Osteoblast (primary cell): ENCODE measurements at places on chromosomes 6 and 20.

- no peak overlapping the region for H3K4me3 ChIP-seq
- H3K4me1 ChIP-seq, result peaks cover 5% of the 10 kb centered on the region
- no peaks in the 10 kb centered on the region for H3K27me3 ChIP-seq
Observed at GRCh38 chr6:13536796-13537526, 37.4 kb upstream of the SIRT5 start.

GRCh38 chr20:5864873-5865587 is 85.3 kb downstream of the TRMT6 start:
- no peaks in the 10 kb centered on the region for H3K27me3 ChIP-seq
- H3K36me3 ChIP-seq, result no peaks in the 10 kb centered on the region
- DNase-seq, result no peak
- H3K27ac ChIP-seq, result peak overlapping the region; percentile 64

- H3K27ac ChIP-seq, result no peak overlapping the region
- no peaks in the 10 kb centered on the region for H3K27me3 ChIP-seq
- no peak overlapping the region for H3K4me3 ChIP-seq
- DNase-seq, result no peak
- H3K36me3 ChIP-seq, result no peaks in the 10 kb centered on the region
- no peaks in the 10 kb centered on the region for H3K4me1 ChIP-seq
Observed at GRCh38 chr6:153160221-153160620, 29.1 kb upstream of the RGS17 start.

DNA sequence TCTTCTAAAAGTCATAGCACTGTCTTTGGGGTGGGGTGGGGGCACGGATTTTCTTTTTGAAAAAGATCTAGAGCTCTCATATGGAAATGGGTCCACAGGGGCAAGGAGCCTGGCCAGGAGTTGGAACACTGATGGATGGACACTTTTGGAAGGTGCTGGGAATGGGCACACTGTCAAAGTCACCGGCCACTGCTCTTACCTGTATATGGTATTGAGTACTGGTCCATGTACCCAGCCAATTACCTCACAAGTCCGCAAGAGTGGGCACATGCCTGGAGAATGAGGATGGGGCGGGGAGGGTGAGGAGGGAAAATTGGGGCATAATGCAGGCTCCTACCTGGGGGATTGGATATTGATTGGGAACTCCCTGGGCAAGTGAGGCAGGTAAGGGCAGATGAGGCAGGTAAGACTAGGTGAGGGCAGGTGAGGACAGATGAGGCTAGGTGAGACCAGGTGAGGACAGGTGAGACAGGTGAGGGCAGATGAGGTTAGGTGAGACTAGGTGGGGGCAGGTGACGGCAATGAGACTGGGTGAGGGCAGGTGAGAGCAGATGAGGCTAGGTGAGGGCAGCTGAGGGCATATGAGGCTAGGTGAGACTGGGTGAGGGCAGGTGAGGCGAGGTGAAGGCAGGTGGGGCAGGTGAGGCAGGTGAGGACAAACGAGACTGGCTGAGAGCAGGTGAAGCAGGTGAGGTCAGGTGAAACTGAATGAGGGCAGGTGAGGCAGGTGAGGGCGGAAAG is 167.9 kb downstream of the NRN1 start:
- H3K4me1 ChIP-seq, result no peaks in the 10 kb centered on the region
- DNase-seq, result no peak
- H3K36me3 ChIP-seq, result no peaks in the 10 kb centered on the region
- no peak overlapping the region for H3K27ac ChIP-seq
- H3K4me3 ChIP-seq, result no peak overlapping the region
- no peaks in the 10 kb centered on the region for H3K27me3 ChIP-seq

DNA sequence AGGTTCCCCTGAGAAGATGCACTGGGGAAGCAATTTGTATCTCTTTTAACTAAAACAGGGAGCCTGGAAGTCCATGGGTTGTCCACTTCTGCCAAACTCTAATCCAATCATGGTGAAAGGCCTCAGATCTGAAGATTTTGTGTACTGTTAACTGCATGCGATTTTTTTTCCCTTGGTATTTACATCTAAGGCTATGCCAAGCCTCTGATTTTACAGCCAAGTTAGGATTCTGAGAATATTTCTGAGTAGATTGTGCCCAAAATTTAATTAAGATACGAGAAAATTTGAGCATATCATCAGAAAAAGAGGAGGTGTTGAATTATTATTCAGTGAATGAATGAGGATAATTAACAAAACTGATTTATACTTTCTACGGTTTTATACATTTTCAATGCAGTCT is 34.0 kb downstream of the BTBD3 start:
- no peaks in the 10 kb centered on the region for H3K36me3 ChIP-seq
- H3K27me3 ChIP-seq, result no peaks in the 10 kb centered on the region
- no peak overlapping the region for H3K4me3 ChIP-seq
- H3K27ac ChIP-seq, result no peak overlapping the region
- no peak for DNase-seq
- no peaks in the 10 kb centered on the region for H3K4me1 ChIP-seq

DNA sequence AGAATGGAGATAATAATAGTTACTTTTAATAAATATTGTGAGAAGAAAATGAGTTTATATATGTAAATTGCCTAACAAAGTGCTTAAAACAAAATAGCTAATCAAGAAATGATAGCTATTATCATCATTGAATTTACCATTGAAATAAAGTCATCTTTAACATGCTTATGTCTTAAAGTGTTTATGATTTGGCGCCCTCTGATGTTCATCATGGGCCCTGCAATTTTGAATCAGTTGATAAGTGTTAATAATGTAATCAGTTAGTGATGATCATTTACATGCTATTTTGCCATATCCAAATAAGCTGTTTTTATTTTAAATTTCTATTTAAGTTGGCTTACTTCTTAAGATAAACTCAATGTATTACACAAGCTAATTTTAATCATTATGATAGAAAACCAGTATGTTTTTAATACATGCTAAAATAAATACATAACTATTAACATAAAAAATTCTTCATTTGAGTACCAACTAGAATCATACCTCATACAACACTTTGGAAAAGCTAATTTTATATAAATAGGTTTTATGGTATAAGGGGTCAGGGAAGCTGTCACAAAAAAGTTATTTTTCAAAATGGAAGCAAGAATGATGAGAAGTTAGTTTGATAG is 39.2 kb upstream of the TPD52L1 start:
- H3K36me3 ChIP-seq, result no peaks in the 10 kb centered on the region
- H3K4me1 ChIP-seq, result peaks cover 3% of the 10 kb centered on the region
- H3K4me3 ChIP-seq, result no peak overlapping the region
- no peak for DNase-seq
- H3K27ac ChIP-seq, result no peak overlapping the region

- no peak overlapping the region for H3K4me3 ChIP-seq
- no peak for DNase-seq
- H3K36me3 ChIP-seq, result no peaks in the 10 kb centered on the region
- no peak overlapping the region for H3K27ac ChIP-seq
- H3K4me1 ChIP-seq, result no peaks in the 10 kb centered on the region
Observed at GRCh38 chr20:62480318-62480717, 4.5 kb upstream of the GATA5 start.

- no peaks in the 10 kb centered on the region for H3K27me3 ChIP-seq
- no peaks in the 10 kb centered on the region for H3K4me1 ChIP-seq
- H3K27ac ChIP-seq, result no peak overlapping the region
- no peaks in the 10 kb centered on the region for H3K36me3 ChIP-seq
- no peak for DNase-seq
- H3K4me3 ChIP-seq, result no peak overlapping the region
Observed at GRCh38 chr20:8196096-8196495, 64.0 kb downstream of the PLCB1 start.
